NCI-H1436 (cell line): ENCODE measurements at places on chromosomes 5 and 9.
A peak's percentile ranks its signal among the peaks of the same experiment; 100 is the strongest.

- DNase-seq = no peak
These were observed 48.3 kb upstream of the FANCC start for GRCh38 chr9:95365766-95366165.

- no peak for DNase-seq
These were observed 64.5 kb downstream of the SEC61B start for GRCh38 chr9:99286536-99286935.

- DNase-seq = no peak
These were observed 9.5 kb downstream of the GNPDA1 start for GRCh38 chr5:142003266-142003800.

DNA sequence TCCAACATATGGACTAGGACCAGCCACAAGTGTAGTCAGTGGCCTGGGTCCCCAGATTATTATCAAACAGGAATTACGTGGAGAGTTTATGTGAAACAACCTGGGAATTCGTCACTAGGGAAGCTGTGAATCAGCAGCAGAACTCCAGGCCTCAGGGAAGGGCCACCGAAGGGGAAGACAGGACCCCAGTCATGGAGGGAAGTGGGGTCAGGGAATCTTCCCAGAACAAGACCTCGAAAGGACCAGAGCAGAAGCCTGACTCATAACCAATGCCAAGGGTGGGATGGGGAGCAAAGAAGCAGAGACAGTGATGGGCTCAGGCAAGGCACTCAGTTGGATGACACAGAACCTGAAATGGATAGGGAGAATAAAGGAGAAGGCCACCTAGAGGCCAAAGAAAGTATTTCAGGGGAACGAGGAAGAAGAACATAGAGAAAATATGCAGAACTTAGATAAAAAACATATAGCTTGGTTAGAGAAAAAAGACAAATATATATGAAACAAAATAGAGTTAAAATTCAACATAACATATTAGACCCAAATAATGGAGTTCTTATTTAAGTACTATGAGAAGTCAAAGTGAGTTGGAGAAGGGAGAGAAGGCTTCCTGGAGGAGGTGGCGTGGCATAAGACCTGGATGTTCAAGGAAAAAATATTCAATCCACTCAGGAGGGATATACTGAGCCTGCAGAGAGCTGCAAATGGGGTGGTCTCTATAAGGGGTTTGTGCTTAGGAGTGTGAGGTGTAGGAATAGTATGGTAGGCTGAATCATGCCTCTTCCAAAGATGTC lies 66.7 kb upstream of the CAST start:
- no peak for DNase-seq

DNA sequence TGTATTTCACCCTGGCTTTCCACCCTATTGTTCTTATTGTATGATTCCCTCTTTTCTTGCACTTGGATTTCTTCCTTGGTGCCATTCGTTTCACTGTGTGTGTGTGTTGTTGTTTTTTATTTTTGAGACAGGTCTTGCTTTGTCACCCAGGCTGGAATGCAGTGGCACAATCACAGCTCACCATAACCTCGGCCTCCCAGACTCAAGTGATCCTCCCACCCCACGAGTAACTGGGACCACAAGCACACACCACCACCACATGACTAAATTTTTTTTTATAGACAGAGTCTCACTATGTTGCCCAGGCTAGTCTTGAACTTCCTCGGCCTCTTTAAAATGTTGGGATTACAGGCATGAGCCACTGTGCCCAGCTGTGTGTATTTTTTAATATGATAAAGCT lies 72.0 kb downstream of the MLLT3 start:
- no peak for DNase-seq

GRCh38 chr9:134575103-134575900 lies 66.3 kb upstream of the COL5A1 start:
- no peak for DNase-seq

DNA sequence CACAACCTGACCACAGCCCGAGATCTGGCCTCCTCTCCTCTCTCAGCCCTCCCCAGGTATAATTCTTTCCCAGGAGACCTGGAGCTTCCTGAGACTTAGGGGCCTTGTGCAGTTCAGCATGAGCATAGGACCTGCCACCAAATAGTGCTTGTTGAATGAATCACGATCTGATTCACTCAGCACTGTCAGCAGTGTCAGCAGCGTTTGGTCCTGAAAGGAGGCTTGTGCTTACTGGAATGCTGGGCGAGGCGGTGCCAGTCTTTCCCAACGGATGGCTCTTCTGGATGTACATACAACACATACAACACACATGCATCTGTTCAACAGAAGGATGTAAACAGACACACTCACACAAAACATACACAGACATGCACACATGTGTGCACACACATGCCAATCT lies 173.3 kb downstream of the COL23A1 start:
- DNase-seq = no peak

DNA sequence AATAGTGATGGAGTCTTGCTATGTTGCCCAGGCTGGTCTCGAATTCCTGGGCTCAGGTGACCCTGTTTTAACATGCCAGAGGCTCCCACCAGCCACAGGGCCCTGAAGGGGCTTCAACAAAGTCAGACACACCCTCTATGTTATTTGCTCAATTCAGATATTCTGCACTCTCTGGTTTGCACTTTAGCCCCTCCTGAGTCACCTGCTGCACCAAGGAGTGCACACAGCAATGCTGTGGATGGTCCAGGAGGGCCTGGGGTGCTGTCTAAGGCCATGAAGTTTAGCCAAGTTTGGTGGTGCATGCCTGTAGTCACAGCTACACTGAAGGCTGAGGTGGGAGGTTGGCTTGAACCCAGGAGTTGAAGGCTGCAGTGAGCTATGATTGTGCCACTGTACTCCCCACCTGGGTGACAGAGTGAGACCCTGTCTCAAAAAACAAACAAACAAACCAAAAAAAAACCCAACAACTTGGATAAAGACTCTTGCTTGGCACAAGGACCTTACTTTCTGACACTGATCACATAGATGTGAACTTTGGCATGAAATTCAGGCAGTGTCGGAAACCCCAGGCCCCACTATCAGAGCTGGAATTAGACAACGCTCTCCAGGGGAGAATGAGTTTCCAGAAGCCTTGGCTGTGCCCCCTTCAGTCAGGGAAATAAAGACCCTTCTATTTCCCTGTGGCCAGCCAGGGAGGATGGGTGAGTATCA lies 39.7 kb upstream of the CDKN2AIPNL start:
- no peak for DNase-seq

GRCh38 chr5:124923131-124923530 lies 176.7 kb upstream of the ZNF608 start:
- peak; percentile 85 for DNase-seq

DNA sequence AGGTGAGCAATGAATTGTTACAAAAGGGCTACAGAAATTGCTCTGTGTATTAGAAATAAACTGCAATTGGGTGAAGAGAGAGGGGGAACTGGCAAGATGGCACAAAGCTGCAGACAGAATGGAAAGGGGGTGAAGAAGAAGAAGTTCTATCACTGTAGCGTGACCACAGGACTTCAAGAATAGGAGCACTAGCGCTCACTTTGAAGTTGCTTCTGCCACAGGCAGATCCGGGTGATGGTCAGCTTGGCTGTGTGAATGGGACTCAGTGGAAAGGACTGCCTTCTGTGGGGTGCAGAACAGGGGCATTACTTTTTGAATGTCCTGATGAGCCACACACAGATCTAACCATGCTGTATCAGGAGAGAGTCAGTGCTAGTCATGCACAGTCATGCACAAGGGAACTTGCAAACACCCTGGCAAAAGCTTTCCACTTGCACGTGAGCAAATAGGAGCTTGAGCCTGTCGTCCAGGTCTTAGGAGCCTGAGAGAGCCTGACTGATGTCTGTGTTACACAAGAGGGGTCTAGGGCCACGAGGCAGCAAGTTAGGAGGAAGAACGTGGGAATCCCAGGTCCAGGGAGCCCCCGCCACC lies 16.3 kb downstream of the IL5 start:
- no peak for DNase-seq

DNA sequence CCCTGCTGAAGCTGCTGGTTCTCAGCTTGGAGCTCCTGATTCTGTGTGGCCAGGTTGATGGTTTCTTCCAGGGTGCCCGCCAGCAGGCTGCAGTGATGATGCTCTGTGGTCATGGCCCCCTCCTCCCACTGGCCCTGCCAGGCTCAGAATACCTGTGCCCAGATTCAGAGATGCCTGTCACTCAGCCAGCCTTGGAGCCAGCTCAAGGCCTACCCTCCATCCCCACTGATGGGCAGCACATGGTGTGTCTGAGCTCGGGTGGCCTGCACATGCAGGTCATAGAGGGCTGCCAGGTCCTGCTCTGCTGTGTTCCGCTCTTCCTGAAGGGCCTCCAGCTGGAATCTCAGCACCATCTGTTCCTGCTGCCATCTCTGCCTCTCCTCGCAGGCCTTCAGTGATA lies 5.4 kb downstream of the SLC35A4 start:
- DNase-seq = no peak

DNA sequence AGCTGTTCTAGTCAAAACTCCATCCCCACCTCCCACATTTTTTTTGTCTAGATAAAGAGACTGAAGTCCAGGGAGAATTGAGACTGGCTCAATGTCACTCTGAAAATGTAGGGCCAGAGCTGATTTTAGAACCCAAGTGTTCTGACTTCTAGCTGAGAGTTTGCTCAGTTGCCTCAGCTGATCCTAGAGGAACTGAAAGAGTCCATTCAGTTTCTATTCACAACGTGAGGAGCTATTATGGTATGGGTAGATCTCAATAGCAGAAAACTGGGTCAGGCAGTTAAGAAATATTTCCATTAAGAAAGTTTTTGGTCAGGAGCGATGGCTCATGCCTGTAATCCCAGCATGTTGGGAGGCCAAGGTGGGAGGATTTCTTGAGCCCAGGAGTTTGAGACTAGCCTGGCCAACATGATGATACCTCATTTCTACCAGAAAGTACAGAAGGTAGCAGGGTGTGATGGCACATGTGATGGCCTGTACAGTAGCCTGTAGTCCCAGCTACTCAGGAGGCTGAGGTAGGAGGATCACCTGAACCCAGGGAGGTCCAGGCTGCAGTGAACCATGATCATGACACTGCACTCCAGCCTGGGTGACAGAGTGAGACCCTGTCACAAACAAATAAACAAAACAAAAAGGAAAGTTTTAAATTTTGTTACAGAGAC lies 61.7 kb downstream of the GLRA1 start:
- DNase-seq = no peak

DNA sequence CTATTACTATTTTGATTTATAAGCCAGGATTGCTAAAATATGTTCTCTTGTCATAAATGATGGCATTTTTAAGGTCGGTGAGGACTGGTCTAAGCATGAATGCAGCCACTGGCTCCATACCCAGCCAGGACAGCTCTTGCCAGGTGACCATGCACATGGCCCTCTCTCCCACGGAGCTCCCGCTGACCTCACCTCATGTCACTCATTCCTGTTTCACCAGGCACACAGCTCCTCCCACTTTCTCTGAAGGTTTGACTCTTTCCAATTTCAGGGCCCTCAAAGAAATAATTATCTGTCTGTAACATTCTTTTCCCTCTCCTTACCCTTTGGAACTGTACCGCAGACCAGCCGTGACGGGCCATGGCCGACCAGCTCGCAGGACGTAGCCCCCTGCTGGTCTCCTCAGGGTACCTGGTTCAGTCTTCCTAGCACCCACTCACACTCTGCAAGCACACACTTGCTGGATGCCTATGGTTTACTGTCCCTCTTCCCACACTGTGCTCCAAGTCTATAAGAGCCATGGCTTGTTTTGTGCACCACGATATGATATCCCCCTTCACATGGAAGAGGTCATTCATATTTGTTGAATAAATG lies 72.5 kb downstream of the LIFR start:
- DNase-seq = no peak

DNA sequence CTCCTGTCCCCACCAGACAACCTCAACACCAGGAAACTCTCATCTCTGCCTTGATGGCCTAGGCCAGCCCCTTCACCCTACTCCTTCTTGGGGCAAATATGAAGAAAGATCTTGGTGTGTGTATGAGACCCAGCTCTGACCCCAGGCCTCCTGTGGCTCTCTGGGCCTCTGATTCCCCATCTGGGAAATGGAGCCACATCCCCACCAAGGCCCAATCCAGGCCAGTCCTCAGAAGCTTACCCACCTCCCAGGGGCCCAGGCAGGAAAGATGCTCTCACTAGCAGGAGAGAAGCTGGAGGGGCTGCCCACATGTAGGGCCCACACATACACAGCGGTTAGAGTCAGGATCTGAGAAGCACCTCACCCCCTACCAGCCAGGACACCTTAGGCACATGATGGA lies 38.9 kb downstream of the BICD2 start:
- DNase-seq = no peak

GRCh38 chr5:611731-612486 lies at the start of gene CEP72:
Gene CEP72, plus strand, starts transcription at chr5:612340. Its CDS starts 22 bp downstream, at chr5:612362.
- DNase-seq = peak; percentile 78

- DNase-seq = no peak
These were observed 35.2 kb upstream of the PDE8B start for GRCh38 chr5:77175231-77175630.

- DNase-seq = no peak
These were observed 7.3 kb upstream of the FOXB2 start for GRCh38 chr9:77011973-77012821.

DNA sequence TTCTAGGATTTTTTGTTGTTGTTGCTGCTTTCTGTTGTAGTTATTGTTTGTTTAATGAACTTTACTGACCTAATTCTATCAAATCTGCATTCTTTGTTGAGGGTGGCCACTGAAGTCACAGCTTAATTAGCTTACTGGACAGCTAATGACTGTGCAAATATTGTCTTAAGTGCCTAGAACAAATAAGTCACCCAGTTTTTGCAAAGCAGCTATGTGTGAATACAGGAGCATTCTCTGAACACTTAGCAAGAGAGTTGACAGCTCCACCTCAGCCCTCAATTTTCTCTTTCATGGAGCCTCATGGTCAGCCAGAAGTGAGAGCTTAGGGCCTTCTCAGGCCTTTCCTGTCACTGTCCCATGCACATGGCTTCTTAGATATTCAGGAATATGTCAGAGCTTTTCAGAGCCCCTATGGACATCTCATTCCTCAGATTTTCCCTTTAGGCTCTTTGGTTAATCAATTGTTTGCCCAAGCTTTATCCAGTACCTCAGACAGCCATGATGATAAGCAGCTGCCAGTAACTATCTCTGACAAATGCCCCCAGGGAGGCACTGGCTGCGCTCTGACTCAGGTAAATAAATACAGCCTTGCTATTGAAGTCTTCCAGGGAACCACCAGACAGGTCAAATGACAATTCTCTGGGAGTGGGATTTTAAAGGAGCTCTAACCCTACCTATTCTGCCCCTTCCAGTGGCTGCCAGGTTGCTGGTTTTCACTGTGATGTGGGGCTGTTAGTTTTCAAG lies 241.4 kb upstream of the IL12B start:
- no peak for DNase-seq

DNA sequence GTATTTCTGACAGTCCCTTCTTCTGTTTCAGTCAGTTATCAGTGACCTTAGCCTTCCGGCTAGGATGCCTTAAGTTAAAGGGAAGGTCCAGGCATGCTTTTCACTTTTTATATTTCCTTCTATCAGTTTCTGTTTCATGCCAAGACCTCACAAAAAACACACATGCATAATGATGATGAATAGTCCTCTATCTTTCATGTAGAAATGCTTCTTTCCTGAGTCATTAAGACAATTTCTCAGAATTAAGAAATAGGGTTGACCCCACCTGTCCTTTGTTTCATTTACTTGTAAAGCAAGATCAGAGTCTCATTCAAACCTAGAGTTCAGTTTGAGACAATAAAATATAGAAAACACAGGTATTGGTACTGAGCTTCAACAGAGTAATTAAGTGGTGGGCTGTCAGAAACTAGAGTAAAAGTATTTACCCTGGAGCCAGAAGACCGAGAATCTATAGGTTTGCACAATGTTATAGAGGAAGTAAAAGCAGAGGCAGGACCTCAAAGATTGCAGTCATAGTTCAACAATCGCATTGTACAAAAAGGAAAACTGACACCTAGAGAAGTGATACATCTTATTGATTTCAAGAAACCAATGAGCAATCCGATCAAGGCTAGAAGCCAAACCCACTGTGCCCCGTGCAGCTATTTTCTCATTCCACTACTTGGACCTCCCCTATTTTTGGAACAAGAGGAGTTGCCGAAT lies 118.7 kb upstream of the PUM3 start:
- DNase-seq = no peak
